ENCODE measurements at places on chromosomes 4 and X. TPM values are rescaled to one million over a fixed set of nuclear protein-coding genes. Genes with fewer than 3 reads are reported as not detected.

Gene DRD5
- not detected for total RNA-seq

Gene RASSF6
- 0.07 TPM for total RNA-seq

Gene SLC16A2
- total RNA-seq: 21.1 TPM

Gene ARHGAP24
- 2.1 TPM for total RNA-seq

GRCh38 chr4:17962171-17962570 lies 59.4 kb downstream of the LCORL start:
- DNase-seq: peak; percentile 14

GRCh38 chr4:152972821-152973628 lies 36.9 kb downstream of the FHDC1 start:
- DNase-seq: peak; percentile 100

DNA sequence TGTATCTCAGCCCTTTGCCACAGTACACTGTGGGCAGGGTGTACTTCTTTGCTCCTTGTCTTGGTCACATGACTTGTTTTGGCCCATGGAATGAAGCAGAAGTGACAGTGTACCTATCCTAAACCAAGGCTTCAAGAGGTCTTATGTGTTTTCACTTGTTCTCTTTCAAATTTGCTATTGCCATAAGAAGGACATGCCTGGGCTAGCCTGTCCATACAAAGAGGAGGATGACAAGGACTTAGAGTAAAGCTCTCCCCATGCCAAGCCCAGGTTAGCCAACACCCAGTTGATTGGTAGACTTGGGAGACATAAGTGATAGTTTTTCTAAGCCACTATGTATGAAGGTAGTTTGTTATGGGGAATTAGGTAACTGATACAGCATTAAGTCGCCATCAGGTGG lies 141.1 kb upstream of the MID1 start:
- no peak for DNase-seq

- DNase-seq: peak; percentile 82
Observed at GRCh38 chr4:106062452-106062875, 167.2 kb downstream of the NPNT start.

DNA sequence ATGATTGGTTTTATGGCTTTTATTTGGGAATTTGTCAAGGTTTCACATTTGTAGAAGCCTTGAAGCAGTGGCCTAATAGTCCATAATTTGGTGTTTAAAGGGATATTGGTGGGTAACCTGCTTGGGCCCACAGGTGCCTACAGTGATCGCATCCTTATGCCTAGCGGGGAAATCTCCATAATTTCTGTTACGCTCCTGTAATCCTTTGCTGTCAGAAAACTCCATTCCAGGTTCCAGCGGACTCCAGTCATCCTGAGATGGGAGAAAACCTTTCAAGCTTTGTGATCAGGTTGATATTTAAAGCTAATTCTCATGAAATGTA lies 257.0 kb upstream of the JADE1 start:
- DNase-seq: no peak

DNA sequence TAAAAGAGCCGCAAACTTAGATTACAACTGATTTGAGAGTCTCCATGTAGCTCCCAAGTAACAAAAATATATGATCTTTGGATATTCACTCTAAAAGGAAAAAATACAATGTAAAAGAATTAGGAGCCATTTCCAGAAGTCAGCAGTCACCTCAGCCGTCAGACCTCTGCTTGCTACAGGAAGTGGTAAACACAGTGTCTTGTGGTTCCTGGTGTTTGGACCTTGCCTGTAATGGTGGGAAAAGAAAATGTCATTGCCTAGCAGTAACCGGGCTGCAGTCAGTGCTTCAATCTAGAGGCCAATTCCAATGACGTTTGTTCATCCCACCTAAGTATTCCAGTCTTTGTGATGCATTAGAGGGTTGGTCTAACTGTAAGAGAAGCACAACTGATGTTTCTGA lies 28.9 kb upstream of the SMIM31 start:
- no peak for DNase-seq

DNA sequence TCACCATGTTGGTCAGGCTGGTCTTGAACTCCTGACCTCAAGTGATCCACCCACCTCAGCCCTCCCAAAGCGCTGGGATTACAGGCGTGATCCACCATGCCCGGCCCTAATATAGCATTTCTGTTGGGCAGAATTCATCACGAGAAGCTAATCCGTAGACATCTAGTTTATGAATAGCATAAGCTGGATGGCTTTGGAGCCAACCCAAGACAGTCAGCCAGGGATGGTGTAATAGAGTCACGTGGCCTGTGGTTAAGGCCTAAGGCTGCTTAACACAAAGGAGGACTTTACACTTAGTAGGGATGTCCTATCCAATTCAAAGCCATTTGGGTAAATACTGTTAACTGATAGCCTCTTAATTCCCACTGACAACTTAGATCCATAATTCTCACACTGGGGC lies 173.6 kb downstream of the RAP1GDS1 start:
- DNase-seq: no peak
